ENCODE measurements at places on chromosomes 4 and X.

DNA sequence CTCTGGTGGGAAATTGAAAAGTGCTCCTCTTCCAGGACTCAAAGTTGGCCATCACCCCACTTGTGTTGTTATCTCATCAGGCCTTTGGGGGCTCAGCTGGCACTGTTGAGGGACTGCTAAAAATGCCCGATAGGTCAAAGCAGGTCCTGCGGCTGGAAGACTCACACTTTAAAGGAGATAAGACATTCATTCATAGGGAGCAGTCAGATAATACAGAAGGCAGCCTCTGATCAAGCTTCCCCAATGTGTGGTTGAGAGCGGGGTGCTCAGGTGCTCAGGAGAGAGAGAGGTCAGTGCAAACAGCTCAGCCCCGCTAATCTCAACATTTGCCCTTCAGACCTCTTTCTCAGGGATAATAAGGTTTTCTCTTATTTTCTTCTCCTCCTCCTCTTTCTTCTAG is 70.3 kb downstream of the TMEM154 start:
- DNase-seq = no peak

DNA sequence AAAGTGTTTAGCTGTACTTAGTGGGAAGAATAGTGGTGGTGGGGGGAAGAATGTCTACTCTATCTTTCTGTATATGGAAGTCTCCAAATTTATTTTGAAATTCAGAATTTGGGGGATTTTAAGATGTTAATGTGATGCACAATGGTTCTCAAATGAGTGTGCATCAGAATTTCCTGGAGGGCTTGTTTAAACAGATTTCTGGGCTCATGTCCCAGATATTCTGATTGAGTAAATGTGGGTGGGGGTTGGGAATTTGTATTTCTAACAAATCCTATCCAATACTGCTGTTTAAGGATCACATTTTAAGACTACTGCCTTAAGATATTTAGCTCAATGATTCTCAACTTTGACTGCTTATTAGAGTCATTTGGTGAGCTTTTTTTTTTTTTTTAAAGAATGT is 15.1 kb upstream of the INTS6L start:
- DNase-seq = no peak

DNA sequence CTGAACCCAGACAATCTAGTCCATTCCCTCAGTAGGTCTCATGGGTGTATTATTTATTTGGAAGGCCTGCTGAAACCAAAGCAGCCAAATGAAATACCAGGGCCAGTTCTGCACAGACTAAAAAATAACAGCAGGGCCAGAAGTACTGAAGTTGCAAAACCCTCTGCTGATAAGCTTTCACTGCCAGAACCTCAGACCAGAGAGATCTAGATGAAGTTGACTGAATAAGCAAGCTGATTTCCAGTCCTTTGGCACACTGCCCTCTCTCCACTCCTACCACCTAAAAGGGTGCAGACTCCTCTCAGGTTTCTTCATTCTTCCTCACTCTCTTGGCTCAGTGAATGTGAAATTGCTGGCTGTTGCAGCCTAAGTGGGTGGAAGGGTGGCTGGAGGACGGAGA is 276.7 kb upstream of the KLF3 start:
- no peak for DNase-seq

DNA sequence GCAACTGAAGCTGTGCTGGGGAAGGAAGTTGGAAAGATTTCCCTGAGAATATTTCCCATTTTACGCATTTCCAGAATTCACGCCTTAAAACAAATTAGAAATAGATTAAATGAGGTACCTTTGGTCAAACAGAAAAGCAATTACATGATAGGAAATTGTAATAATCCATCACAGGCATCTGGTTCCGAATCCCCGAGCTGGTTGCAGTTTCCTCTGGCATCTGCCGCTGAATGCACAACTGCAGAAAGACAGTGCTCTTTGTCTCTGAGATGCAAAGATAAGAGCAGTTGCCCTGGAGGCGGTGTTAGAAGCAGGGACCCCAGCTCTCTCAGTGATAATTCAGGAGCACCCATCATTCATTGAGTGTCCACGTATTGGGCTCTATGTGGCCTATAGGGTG is 224.4 kb downstream of the LDB2 start:
- no peak for DNase-seq

DNA sequence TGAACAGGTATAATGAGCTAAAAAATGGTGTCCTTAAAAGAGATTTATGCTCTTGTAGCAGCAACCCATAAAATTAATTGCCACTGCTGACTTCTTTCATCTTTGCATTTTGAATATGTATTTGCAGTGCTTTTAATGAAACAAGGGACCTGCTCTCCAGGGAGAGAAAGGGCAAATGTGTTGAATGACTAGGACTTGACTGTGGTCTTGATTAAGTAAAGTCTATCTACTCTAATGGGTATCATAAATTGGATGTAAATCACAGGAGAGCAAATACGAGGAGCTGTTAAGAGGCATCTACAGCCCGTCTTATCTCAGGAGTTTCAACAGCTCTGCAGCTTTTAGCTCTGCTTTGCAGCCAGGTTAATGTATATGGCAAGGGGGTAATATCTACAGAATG is 216.4 kb downstream of the PALLD start:
- no peak for DNase-seq
